ENCODE measurements at places on chromosomes 11 and 22.

- no peak for DNase-seq
Measured at GRCh38 chr11:61024938-61025820, 53.7 kb downstream of the CD6 start.

- DNase-seq, result peak; percentile 29
Measured at GRCh38 chr11:125451400-125452124, 44.5 kb downstream of the FEZ1 start.

DNA sequence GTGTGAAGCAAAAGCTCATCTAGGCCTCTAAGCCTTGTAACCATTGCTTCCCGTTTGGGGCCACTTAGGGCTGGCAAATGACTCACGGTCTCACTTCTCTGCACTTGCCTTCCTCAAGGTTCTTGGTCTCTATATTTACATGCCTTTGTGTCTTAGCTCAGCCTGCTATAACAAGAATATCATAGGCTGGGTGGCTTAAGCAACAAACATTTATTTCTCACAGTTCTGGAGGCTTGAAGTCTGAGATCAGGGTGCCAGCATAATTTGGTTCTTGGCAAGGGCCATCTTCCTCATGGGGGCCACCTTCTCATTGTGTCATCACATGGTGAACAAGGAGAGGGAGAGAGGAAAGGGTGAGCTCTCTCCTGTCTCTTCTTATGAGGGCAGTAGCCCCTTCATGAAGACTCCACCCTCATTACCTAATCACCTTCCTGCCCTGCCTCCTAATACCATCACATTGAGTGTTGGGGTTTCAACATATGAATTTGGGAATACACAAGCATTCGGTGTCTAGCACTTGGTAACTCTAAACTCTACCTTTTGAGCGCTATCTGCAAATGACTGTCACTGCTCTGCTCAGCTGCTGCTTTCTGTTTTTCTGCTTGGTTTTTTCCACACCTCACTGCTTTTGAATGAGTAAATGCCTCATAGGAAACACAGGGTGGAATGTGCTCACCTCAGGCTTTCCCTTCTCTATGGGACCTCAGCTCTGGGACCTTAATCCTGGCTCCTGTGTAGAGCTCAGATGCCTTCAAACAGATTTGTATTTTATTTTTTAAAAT is 16.2 kb upstream of the ME3 start:
- peak; percentile 78 for DNase-seq

GRCh38 chr11:34263441-34264091 is 94.2 kb downstream of the ABTB2 start:
- no peak for DNase-seq

- peak; percentile 22 for DNase-seq
Measured at GRCh38 chr11:128598506-128599150, 11.3 kb upstream of the ETS1 start.
